Urothelium cell line (cell line): ENCODE measurements at places on chromosomes 6 and 20.

DNA sequence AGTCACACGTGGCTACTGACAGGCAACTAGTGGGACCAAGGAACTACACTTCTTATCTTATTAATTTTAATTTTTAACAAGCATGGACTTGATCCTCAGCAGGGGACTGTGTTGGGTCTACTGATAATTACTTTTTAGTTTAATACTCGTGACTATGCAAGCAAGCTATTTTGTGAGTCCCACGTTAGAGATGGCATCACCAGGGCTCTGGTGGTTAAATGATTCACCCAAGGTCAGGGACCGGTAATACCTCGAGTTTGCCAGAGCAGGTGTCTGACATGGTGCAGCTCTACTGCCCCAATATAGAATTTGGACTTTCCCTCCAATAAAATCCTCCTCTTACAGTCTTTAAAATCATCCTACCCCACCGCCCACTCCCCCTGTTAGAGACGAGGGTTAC lies 98.6 kb upstream of the RIN2 start:
- DNase-seq = no peak

DNA sequence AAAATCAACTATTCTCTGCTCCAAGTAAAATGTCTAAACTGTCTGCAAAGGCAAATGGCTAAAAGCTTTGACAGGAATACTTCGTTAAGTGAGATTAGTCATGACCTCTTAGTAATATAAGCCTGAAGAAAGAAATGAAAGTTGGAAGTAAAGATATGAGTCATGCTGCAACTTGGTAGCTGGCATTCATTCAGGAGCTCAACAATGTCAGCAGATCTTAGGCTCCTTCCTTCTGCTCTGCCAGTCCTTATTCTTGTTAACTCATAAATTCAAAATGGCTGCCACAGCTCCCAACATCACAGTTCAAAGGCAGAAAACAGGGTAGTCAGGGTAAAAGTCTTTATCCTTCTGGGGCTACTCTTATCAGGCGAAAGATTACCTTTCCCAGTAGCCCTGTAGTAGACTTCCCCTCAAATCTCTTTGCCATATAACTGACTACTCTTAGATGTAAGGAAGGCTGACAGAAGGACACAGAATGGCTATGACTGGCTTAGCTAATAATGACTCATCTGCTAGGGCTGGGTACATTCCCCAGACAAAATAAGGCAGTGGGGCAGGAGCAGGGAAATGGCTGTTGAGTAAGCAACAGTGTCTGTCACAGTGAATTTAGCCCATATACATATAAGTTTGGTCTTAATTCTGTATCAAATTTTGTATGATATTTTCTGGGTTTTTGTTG lies 24.4 kb upstream of the C6orf62 start:
- peak; percentile 79 for DNase-seq

DNA sequence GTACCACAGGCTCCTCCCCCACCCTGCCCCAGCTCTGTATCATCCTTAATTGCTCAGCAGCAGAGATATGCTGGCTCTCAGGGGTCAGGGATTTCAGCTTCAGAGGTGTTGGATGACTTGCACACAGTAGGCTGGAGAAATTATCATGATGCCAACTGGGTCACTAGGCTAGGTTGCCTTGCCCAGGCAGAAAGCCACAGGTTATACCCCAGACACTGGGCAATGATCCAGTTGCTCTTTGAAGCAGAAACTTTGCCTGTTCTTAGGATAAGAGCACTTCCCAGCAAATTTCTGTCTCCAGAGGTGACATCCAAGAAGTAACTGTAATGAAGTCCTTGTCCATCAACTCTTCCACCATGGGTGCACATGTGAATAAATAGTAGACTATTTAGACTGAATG lies 38.3 kb upstream of the SCML4 start:
- DNase-seq = no peak

GRCh38 chr6:70686548-70687133 lies 19.0 kb downstream of the SMAP1 start:
- DNase-seq = peak; percentile 8

- DNase-seq = no peak
Observed at GRCh38 chr6:143357561-143358255, 92.8 kb downstream of the ADAT2 start.

DNA sequence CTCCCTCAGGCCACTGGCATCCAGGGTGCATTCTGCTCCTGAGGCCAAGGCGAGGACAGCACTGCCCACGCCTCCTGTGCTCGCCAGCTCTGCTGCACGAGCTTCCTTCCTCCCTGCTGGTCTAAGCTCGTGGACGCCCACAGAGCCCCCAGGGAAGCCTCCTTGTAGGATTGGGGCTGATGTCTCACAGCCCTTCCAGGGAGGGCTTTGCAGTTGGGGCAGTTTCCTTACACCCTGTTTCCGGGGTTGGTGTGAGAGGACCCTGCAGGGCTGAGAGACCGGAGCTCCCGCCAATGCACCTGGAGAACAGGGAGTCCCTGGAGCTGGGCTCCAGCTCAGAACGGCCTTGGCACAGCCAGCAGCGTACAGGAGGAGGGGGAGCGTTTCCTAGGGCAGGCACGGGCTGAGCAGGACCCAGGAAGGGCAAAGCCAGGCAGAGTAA lies 172.4 kb upstream of the PDE10A start:
- no peak for DNase-seq

DNA sequence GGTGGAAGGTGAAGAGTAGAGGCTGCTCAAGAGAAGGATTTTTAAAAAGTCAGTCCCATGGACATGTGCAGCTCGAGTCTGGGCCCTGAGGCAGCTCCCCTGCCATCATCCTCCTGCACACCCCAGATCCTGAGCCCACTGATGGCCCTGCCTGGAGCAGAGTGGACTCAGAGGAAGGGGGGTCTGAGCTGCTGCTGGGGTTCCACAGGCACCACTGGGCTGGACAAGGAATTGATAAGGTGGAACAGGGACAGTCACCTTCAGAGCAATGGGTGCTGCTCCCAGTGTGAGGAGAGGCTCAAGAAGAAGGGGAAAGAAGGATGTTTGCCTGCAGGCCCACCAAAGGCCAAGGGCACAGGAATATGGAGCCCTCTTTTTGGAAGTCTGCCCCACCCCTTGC lies 6.2 kb downstream of the ULBP2 start:
- DNase-seq = no peak

DNA sequence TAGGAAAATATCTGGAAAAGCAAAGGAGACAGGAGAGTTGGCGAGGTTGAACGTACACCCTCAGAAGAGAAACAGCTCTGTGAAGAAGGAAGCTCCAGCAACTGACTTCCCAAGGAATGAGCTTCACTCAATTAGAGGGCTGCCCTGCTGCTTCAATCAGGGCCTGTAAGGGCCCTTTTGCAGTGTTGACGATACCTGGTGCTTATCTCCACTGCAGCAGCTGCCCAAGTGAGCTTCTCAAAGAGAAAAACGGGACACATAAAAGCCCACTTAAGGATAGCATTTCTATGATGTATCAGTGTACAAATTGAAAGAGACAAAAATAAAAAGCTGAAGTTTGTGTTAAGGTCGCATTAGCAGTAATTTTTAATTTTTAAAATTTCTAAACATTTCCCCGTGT lies 16.4 kb downstream of the SEC63 start:
- no peak for DNase-seq

- DNase-seq = no peak
Observed at GRCh38 chr6:15338476-15338875, 92.6 kb downstream of the JARID2 start.
